Central memory CD4-positive, alpha-beta T cell (primary cell): ENCODE measurements at places on chromosomes 6 and 20.

DNA sequence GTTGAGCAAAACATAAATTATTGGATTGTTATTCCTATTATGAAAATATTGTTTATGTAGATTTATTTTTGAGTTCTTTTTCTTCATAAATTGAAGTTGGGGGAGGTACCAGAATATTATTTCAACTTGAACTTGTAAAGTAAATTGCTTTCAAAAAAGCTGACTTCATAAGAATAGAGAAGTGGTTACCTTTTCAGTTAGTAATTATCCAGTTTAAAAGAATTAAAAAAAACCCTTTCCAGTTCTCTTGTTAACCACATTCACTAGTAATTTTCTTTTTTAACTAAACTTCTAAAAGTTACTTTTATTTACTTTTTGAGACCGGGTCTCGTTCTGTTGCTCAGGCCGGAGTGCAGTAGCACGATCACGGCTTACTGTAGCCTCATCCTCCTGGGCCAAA, 124.3 kb downstream of the CDKAL1 start:
- DNase-seq: no peak

- no peak for DNase-seq
Measured at GRCh38 chr6:97717086-97717485, 434.1 kb upstream of the MMS22L start.

DNA sequence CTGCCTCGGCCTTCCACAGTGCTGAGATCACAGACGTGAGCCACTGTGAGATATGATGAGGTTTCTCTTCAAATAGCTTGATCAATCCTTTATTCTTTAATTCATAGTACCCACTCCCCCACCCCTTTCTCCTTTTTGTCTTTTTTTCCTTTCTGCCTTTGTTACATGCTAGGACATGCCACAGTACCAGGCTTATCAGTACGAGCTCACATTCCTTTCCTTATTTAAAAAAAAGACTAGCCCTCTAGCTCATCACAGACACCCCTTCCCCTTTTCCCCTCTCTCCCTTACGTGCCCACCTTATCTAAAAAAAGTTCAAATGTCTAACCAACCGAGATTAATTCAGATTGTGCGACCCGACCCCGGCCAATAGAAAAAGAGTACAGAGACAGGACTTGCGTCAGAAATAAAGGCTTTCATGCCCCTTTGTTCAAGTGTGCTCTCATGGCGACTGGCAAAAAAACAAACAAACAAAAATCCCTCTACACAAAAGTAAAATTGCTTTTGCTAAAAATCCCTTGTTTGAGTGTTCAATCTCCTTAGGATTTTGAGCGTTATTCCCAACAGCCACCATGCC, 49.2 kb downstream of the MRAP2 start:
- no peak for DNase-seq

- DNase-seq: no peak
Measured at GRCh38 chr6:124857746-124858145, 104.5 kb upstream of the RNF217 start.

GRCh38 chr6:149965194-149966020, 1.7 kb downstream of the ULBP1 start:
- DNase-seq: peak; percentile 33
